ENCODE measurements at places on chromosomes 3 and 15. TPM values are rescaled to one million over a fixed set of nuclear protein-coding genes. Genes with fewer than 3 reads are reported as not detected.

SLC6A1 gene
- 1.1 TPM for total RNA-seq

GRCh38 chr15:68597581-68597980 lies 18.8 kb downstream of the CORO2B start:
- DNase-seq = no peak

DNA sequence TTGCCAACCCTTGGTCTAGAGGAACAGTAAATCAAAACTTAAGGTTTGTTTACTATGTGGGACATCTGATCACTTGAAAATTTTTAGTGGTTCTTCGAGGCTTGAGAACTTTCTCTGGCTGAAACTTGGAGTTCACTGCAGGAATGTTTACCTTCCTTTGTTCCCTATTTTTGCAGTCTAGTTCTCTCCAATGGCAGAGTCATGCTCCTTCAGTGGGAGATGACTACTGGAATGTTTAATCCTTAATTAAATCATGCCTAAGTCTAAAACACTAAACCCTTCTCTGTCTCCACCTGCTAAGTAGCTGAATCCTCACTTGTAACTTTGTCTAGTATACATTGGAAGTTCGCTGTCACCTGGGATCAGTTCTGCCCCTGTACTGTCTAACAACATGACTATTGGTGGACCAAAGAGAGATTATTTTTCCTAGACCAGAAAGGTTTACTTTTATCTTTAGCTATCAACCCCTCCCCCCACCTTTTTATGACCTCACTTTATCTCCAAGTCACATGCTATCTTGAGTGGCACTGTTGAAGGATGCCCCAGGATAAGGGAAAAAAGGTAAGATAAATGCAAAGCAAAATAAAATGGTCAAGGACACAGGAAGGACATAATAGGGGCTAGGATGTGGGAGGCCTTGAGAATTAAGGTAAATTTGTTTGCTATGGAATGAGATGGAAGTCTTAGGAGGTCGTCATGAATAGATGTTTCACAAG lies 1.2 kb upstream of the ZNF609 start:
- no peak for DNase-seq

DNA sequence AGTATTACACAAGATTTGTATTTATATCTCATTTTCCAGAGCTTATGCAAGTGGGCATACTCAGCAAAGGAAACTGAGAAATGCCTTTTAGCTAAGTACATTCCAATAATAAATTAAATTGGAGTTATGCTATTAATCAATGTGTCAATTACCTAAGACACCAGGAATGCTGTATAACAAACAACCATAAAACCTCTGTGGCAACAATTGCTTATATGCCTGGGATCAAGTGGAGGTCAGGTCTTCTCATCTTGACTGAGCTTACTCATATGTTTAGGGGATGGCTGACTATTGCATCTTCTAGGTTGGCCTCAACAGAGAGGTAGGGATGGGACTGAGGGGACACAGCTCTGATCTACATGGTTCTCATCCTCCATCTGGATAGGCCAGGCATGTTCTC lies 30.7 kb downstream of the CD200R1L start:
- no peak for DNase-seq

PHLDB2 gene
- total RNA-seq = 31.2 TPM

DNA sequence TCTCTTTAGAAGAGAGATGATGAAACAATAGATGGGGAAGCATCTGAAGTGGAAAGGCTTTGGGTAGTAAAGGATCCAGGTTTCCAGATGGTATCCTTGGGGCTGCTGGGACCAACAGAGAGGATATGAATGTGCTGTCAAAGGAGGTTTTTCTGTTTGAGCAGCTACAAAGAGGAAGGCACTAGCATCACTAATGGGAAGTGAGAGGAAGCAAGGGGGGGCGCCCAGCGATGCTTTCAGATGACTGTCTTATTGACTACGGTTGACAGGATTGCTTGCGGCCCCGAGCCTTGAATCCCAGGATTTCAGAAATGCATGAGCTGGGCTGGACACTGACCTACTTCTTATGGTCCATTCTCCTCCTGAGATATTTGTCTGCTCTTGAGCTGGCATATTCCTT lies 103.8 kb upstream of the GALNT15 start:
- no peak for DNase-seq

ZNF385D gene
- total RNA-seq = 7.4 TPM

DNA sequence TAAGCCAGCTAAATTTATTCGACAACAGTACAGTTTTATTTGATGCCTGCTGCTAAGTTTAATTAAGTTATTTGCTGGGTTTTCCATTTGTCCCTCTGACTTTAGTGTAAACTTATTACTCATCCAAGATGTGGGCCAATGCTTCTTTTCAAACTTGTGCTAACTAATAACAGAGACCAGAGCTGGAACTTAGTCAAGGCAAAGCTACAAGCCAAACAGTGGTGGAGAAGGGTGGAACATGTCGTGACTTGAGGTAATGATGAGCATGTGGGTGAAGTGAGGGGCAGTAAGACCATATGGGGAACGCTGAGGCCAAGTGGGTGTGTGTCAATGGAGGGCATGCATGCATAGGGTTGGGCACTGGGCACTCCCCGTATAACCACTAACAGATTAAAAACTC lies 63.9 kb downstream of the NMD3 start:
- no peak for DNase-seq

DNA sequence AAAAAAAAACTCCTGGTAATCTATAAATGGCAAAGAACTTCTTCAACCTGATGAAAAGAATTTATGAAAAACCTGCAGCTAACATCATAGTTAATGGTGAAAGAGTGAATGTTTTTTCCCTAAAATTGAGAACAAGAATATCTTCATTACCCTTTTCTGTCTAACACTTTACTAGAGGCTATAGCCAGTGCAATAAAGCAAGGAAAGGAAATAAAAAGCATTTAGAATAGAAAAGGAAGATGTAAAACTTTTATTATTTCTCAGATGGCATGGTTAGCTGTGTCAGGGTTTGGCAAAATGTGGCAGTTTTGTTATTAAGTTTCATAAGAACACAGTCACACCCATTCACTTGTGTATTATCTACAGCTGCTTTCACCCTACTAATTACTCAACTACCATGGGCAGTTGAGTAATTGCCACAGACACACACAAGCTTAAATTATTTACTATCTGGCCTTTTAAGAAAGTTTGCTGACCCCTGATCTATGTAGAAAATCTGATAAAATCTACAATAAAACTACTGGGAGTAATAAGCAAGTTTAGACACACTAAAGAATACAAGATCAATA lies 465.1 kb downstream of the MAGI1 start:
- DNase-seq = no peak

DNA sequence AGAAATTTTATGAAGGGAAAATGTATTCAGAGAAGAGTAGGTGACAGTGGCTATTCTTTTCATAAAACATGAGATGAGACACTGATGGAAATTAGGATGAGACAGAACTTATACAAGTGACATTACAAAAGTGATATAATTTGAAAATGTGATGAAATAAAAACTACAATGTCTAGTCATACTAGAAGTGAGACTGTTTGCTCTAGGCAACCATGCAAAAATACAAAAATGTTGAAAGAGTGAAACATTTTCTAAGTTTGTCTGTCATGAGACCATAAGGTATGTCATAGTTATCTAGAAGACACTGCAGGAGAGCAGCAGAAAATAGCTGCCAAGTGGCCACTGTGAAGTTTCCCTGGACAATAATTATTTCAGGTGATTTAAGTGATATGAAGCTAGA lies 459.5 kb downstream of the DIPK2A start:
- no peak for DNase-seq

GRCh38 chr3:106573605-106574004 lies 704.8 kb upstream of the CBLB start:
- DNase-seq = no peak

GRM2 gene
- total RNA-seq = 0.15 TPM

POC1A gene
- total RNA-seq = 1.9 TPM

DNA sequence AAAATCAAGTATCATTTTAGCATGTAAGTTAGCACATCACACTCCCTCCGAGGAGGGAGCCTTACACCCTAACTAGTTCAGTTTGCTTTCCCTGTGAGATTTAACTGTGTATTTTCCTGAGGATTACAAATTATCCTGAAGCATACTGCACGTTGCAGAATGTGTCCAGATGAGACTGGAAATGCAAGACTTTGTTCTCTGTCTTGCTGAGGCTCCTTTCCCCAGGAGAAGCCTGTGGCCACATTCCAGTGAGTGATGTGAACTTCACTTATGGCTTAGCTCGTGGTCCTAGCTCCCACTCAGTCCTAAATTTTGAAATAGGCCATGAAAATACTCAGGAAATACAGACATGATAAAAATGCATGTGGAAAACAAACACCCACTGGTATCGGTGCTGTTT lies 23.7 kb downstream of the PDZRN3 start:
- DNase-seq = no peak

DNA sequence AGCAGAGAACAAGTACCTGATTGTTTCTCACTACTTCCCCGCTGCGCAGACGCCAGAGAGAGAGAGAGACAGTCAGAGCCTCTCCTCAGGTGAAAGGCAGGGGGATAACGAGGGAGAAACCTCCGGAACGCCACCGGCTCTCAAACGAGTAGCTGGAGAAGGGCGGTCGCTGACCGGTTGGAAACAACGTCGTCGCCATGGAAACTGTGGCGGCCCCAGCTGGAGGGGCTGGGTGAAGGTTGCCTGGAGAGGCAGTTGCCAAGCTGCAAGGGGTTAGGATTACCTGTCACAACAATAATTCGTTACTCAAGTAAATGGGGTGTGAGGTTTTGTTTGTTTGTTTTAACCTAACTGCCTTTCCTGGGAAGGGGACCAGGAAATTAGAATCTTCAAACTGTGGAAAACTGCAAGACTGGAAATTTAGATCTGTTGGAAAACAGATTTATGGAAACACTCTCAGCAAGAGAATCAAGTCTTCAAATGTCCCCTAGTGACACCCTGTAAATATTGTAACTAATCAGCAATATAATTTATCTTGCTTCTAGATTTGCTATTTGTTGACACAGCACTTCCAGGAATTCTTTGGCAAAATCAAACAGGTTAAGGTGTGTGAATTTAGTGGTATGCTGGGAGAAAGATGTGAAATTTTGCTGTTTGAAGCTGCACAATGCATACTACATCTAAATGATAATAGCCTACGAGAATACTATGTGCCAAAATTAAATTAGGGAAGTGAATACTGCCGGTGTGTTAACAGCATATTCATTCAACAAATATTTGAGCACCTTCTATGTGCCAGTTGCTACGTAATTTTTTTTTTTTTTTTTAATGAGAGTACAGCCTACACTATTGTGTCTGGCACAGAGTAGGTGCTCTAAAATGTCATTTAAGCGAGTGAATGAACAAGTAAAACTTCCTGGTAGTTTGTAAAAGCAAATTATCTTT lies at the start of gene DNAH12:
DNAH12 (minus strand) TSS at position 164 of the 945 bp plus-strand sequence. CDS start 1,474 bp downstream, outside the sequence.
- no peak for DNase-seq

LEKR1 gene
- 0.65 TPM for total RNA-seq

DNA sequence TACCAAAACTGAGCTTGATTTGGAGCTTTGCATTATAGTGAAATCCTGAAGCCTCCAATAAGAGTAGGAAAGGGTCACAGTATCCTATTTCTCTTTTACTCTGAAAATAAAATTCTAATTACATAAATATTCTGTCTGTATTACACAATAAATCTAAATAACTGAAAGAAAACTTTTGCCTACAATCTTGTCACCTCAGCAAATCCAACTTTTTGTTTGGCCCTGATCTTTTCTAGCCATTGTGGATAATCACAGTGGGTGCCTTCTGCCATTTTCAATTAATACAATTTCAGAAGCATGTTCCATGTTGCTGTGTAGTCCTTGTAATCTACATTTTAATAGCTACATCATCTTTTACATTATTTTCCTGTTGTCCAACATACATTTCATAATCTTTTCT lies 29.4 kb upstream of the TIPARP start:
- no peak for DNase-seq

GRCh38 chr3:53581671-53582070 lies 87.3 kb downstream of the CACNA1D start:
- DNase-seq = no peak

DNA sequence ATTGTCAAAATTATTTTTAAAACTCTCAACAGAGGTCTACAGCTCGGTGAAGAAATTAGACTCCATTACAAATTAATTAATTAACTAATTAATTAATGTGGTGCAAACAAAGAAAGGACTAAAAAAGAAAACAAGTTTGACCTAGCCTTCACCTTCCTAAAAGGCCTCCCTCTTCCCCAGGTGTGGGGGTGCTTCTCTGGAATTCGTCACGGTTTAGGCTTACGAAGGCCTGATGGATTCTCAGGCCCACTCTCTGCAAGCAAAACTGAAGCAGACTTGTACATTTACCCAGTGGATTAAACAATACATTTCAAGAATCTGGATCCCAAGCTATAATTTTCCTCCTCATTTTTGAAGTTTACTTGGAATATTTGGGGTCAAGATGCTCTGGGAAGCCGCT lies 88.6 kb downstream of the TM4SF4 start:
- DNase-seq = no peak

DNA sequence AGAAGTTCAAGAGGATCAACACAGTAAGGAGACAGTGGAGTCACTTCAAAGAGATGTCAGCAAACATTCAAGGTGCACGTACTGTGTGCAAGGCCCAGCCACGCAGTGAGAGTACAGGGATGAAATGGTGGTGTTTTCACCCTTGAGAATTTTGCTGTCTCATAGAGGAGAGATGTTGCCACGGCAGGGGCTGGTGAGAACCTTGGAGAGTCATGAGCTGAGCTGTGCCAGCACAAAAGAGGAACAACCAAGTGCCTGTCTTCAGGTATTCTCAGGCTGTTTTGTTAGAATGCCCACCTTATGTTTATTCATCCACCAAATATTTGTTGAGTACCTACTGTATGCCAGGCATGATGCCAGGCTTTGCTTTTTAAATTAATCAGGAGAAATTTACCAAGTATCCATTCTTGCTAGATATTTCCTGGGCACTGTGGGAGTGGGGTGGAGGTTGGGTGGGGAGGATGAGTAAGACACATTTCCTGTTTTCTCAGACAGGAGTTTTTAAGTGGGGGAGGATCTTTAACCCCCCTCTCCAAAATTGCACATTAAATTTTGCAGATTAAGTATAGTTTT lies 72.6 kb downstream of the SLC6A11 start:
- no peak for DNase-seq

- DNase-seq = no peak
Measured at GRCh38 chr3:98371853-98372252, 18.2 kb downstream of the OR5K4 start.

DNA sequence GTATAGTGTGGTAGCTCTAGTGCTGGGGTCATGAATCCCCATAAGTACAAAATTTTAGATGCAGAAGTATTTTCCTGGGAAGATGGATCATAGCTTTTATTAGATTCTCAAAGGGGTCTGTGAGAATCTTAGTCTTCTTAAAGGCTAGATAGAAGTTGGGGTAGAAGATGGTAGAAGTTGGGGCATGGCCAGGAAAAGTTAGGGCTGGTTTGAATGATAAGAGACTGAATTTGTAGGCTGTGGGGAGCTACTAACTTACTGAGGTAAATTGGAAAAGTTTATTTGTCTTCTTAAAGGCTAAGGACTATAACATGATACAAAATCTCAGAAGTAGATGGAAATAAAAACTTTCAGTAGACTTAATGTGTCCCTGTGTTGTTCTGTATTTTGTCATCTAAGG lies 1.6 kb upstream of the UBE2Q2 start:
- no peak for DNase-seq

RPL4 gene
- 1,466 TPM for total RNA-seq

DNA sequence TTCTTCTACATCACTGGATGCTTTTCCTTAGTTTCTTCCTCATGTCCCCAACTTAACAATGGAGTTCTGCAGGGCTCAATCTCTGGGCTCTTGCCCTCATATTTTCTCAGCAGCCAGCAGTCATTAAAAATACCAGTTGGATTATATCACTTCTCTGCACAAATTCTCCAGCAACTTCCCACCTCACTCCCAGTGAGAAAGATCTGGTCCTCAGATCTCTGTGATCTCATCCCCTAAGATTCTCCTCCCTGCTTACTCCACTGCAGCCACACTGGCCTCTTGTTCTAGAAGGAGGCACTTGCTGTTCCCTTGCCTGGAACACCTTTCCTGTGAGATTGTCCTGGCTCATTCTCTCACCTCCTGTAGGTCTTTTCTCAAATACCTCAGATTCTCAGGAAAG lies 6.1 kb downstream of the ERICH6 start:
- no peak for DNase-seq

Data from left cardiac atrium (tissue), 4 donors.